ENCODE measurements at places on chromosomes 7 and 10.

DNA sequence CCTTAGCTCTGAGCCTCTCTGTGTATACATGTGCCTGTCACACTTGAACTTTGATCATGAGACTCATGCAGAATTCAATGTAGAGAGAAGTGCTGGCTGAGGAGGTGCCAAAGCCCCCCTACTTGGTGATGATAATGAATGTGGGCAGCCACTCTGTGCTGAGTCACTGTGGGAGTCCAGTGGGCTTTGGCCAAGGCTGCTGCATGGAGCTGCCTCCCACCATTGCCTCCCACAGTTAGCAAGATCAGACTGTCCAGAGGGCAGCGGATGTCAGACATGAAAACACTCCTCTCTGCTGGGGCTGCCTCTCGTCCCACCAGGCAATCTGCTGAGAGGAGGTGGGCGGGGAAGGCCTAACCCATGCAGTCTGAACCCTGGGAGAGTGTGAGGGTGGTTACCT is 180.3 kb downstream of the SH2D4B start:
- no peak for DNase-seq

- no peak for DNase-seq
Observed at GRCh38 chr10:60388116-60388625, 1.5 kb downstream of the ANK3 start.

GRCh38 chr7:40673285-40673684 is 538.5 kb downstream of the SUGCT start:
- DNase-seq = no peak

DNA sequence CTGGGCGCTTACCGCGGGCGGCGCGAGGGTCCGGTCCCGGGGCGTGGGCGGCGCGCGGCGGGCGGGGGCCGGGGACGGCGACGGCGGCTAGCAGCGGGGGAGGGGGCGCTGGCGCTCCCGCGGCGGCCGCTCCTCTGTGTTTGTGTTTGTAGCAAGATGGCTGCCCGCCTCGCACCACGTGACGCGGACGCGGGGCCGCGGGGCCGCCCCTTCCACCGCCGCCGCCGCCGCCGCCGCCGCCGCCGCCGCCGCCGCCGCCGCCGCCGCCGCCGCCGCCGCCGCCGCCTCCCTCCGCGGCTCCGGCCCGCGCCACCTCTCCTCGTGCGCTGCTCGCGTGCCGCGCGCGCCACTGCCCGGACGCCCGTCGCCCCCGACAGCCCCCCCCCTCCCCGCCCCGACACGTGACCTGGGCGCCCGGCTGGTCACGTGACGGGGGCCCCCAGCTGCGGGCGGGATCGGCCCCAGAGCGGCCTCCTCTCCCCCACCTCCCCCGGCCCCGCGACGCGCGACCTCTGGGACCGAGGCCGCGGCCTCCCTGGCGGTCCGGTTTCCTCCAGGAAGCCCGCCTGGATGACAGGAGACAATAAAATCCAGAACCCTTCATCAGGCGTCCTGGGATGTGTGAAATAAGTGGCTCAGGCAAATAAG is at the start of gene GIGYF1:
Gene GIGYF1 (minus strand): TSS at position 153 of the 648 bp plus-strand sequence. CDS start 6,012 bp downstream, outside the sequence.
- no peak for DNase-seq

All from progenitor cell of endocrine pancreas (in vitro differentiated cells).